ENCODE measurements at places on chromosomes 7 and 10. TPM values are rescaled to one million over a fixed set of nuclear protein-coding genes. Genes with fewer than 3 reads are reported as not detected.
A peak's percentile ranks its signal among the peaks of the same experiment; 100 is the strongest.

GRCh38 chr10:5662708-5663579 is 3.5 kb downstream of the ASB13 start:
- no peak overlapping the region for H3K4me3 ChIP-seq
- H3K27me3 ChIP-seq: peaks cover 4% of the 10 kb centered on the region
- no peak overlapping the region for H3K27ac ChIP-seq
- no peaks in the 10 kb centered on the region for H3K36me3 ChIP-seq

GRCh38 chr10:96271016-96271815 is at the start of gene BLNK:
BLNK (minus strand) TSS chr10:96271569; CDS start chr10:96271398, 171 bp downstream.
- H3K27me3 ChIP-seq: no peaks in the 10 kb centered on the region
- H3K4me3 ChIP-seq: no peak within 1 kb of the TSS
- H3K36me3 ChIP-seq: no peaks in the 10 kb centered on the region
- H3K27ac ChIP-seq: no peak within 1 kb of the TSS

- peaks cover 41% of the 10 kb centered on the region for H3K27me3 ChIP-seq
- H3K27ac ChIP-seq: no peak overlapping the region
- H3K4me1 ChIP-seq: no peaks in the 10 kb centered on the region
- no peaks in the 10 kb centered on the region for H3K36me3 ChIP-seq
- DNase-seq: peak; percentile 93
These were observed 743 bp downstream of the ADAP1 start for GRCh38 chr7:953547-954327.

The PKD2L1 gene
- total RNA-seq: not detected
